Lung microvascular endothelial cell (primary cell): ENCODE measurements at places on chromosomes 6 and 20. TPM values are rescaled to one million over a fixed set of nuclear protein-coding genes. Genes with fewer than 3 reads are reported as not detected.

DNA sequence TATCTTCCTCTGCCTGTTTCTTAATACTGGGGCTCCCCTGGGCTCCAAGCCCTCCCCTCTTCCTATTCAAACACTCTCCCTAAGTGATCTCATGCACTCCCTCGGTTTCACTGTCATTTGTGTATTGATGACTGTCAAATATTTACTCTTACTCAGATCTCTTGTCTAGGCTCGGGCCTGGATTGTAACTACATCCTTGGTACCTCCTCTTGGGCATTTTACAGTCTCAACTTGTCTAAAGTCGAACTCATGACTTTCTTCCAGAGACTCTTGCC is 189.4 kb upstream of the PRDM1 start:
- DNase-seq, result no peak

DNA sequence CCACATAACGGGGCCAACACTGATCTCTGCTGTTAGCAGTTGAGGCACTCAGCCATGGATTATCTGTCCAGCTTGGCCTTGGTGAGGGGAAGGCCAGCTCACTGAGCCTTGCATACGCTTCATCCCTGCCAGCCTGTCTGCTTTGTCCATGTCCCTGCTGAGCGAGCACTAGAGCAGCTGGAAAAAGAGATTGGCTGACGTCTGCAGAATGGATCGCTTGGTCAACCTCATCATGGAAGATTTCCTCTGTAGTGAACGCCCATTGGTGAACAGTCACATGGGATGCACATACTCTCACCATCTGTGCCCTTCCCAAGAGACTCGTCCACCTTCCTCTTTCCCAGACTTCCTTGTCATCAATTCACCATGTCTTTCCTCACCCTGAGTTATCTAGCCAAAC is 26.9 kb downstream of the MUC22 start:
- DNase-seq, result no peak

DNA sequence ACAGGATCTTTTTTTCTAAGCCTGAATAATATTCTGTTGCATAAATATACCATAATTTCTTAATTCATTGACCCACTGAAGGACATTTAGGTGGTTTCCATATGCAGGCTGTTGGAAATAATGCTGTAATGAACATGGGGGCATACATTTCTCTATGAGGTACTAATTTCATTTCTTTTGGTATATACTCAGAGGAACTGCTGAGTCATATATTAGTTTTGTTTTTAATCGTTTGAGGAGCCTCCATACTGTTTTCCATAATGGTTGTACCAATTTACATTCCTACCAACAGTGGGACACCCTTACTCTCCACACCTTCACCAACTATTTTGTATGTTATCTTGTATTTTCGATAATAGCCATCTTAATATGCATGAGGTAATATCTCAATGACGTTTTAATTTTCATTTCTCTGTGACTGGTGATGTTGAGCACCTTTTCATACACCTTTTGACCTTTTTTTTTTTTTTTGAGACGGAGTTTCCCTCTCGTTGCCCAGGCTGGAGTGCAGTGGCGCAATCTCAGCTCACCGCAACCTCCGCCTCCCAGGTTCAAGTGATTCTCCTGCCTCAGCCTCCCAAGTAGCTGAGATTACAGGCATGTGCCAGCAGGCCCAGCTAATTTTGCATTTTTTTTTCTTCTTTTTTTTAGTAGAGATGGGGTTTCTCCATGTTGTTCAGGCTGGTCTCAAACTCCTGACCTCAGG is 187.4 kb downstream of the RNGTT start:
- no peak for DNase-seq

DNA sequence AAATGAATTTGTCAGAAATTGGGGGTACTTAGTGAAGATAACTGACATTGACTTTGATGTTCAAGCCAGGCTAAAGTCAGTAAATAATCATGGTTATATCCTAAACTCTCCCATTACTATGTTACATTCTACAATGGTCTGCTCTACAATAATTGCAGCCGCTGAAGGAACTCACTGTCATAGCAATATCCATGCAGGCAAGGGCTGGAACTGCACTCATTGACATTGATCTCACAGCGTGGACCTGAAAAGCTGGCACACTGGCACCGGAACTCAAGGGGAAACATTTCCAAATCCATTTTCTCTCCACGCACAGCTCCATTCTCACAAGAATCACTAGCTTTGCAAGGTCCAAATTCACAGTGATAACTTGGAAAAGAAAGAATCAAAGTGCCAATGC is 702.7 kb downstream of the EYS start:
- DNase-seq, result no peak

- DNase-seq, result peak; percentile 7
Measured at GRCh38 chr6:136210398-136211165, 39.5 kb downstream of the MTFR2 start.

DNA sequence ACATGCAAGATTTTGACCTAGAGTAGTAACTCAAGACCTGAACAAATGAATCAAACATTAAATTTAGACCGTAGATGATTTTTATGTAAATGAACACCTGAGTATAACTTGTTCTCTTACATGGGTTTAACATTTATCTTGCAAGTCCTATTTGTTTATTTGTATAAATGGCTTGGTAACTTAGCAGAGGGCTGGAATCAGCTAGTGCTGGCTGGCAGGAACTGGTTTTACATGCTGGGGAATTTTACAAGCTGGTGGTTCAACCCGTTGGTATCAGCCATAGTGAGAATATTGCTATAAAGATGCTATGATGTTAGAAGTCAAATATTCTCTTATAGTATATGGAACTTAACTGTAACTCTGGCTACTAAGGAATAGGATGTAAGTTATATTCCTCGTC is 8.9 kb downstream of the SLC22A2 start:
- DNase-seq, result no peak

DNA sequence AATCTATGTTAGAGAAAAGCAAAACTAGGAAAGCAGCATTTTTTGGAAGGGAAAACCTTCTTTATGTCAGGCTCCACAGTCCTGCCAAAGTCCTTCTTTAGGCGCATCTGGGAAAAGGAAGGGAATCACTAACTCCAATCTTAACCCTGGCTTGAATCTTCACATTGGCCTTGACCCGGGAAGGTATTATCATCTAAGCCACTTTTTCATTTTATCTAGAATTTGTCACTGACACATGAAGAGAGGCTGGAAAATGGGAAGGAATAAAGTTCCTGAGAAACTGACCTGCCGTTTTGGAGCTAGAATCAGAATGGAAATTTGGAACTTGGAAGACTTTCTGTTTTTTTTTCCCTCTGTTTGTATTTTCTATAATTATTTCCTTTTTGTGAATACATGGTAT is 53.4 kb upstream of the UTRN start:
- no peak for DNase-seq

GRCh38 chr6:161139766-161140553 is 133.9 kb downstream of the AGPAT4 start:
- no peak for DNase-seq

DNA sequence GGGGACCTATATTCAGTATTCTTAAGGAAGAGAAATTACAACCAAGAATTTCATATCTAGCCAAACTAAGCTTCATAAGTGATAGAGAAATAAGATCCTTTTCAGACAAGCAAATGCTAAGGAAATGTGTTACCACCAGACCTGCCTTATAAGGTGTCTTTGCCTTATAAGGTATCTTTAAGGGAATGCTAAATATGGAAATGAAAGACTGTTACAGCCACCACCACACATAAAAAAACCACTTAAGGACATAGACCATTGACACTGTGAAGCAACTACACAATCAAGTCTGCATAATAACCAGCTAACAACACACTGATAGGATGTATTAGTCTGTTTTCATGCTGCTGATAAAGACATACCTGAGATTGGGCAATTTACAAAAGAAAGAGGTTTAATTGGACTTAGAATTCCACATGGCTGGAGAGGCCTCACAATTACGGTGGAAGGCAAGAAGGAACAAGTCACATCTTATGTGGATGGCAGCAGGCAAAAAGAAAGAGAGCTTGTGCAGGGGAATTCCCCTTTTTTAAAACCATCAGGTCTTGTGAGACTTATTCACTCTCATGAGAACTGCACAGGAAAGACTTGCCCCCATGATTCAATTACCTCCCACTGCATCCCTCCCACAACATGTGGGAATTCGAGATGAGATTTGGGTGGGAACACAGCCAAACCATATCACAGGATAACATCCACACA is 119.2 kb upstream of the LAMA2 start:
- no peak for DNase-seq

DNA sequence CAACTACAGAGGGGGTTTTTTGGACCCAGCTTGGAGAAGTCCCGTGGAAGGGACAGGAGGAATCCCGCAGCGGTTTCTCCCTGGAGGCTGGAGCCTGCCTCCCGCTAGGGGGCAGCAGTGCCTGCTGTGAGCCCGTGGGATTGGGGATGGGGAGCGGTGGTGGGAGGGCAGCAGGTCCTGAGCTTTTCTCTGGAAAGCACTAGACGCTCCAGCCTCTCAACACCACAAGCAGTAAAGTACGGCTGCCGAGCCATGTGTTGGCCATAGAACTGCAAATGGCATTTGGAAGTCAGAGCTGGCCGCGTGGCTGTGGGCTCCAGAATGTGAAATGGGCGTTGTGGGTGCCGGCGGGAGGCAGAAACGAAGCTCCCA is 47.8 kb downstream of the GMPR start:
- peak; percentile 68 for DNase-seq

DNA sequence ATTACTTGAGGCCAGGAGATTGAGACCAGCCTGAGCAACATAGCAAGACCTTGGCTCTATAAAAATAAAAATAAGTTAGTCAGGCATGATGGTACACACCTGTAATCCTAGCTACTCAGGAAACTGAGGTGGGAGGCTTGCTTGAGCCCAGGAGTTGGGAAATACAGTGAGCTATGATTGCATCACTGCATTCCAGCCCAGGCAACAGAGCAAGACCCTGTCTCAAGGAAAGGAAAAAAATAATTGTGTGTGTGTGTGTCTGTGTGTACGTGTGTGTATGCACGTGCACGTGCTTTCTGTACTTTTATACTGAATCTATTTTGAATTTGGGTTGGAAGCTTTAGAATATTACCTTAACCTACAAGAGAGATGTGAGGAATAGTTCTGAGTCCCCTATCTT is 58.9 kb downstream of the KIZ start:
- DNase-seq, result no peak

GRCh38 chr20:725491-725890 is 42.8 kb downstream of the SLC52A3 start:
- no peak for DNase-seq

DNA sequence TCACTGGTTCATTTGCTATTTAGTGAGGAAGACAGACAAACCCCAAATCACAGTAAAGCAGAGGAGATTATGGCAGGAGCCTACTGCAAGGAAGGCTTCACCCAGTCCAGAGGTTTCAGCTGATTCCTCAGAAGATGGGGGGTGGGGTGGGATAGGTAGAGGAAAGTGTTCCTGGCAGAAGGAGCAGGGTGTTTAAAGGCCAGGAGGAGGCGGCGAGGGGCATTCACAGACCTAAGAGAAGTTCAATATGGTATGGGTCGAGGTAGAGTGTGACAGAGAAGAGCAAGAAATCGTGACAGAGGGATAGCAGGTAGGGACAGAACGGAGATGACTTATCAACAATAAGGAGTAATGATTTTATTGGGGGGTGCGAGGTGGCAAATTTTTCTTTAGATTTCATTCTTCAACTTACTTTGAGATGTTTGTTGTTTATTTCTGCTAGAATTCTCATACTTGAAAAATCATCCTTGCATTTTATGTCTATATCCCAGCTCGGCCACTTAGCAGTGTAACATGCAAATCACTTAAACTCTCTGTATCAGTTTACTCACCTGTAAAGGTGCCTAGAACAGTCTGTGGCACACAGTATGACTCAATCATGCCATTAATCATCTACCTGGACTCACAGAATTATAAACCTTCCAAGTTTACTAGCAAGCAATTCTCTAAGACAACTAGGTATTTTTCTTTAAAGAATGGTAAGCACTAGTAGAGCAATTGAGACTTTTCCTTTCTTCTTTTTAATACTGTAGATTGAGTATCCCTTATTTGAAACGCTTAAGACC is 176.7 kb downstream of the REV3L start:
- DNase-seq, result no peak

- no peak for DNase-seq
Measured at GRCh38 chr6:166671434-166672081, 44.5 kb upstream of the RPS6KA2 start.

DNA sequence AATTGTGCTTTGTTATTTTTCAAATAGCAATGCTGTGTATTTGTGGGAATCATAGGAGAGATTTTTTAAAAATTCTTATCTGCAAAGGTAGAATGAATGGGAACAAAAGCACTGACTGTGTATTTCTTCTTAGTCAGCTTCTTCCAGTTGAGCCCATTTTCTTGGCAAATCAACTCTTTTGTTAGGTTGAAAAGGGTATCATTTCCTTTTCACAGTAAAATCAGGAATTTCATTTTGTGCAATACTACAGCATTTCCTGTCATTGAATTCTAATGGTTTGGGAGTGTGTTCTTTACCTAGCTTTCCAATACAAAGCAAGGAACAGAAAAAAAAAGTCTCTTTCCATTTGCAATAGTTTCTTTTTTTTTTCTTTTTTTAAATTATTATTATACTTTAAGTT is 19.0 kb upstream of the EXOC2 start:
- peak; percentile 65 for DNase-seq

- DNase-seq, result no peak
Measured at GRCh38 chr20:6480328-6481200, 286.9 kb upstream of the BMP2 start.

DNA sequence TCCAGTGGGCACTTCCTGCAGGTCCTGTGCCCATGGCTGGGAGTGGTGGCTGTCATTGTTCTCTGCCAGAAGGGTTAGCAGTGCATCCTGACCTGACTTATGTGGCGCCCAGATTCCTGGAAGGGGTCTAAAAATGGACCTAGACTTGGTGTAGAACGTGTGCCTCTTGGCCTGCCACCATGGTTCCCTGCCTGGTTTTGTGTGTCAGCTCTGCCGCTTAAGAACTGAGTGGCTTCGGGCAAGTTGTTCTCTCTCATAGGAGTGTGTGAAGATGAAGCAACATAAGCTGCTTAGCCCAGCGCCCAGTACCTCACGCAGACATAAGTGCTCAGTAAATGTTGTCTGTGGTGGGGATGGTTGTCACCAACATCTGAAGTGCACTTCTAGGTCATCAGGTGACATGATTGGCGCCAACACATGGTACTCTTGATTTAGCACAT is 52.1 kb downstream of the PTPN1 start:
- DNase-seq, result no peak

GRCh38 chr20:51654495-51654894 is 112.0 kb upstream of the NFATC2 start:
- no peak for DNase-seq

DNA sequence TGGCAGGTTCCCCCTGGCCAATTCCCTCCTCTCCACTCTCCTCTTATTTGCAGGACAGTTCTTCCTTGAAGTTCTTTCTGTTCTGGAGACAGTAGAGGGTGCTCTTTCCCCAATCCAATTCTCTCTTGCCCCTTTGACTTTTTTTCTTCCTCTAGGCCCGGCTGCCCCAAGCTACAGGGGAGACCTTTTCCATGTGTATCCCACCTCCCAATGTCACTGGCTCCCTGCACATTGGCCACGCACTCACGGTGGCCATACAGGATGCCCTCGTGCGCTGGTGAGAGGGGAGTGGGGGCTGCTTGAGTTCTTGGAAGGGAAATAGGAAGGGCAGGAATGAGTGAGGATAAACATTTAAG is 1.5 kb downstream of the VARS2 start:
- DNase-seq, result peak; percentile 72

Gene MYBL2
- total RNA-seq, result 2.2 and 7.4 TPM in 2 replicates

Gene DEFB124
- not detected in 2 replicates for total RNA-seq

Gene KHDC3L
- total RNA-seq, result not detected in 2 replicates

Gene CTAGE9
- total RNA-seq, result not detected in 2 replicates

Gene SAMD5
- 0.40 and 0.87 TPM in 2 replicates for total RNA-seq
